ENCODE measurements at places on chromosomes 1 and 21. TPM values are rescaled to one million over a fixed set of nuclear protein-coding genes. Genes with fewer than 3 reads are reported as not detected.

The SMIM34 gene
- not detected for total RNA-seq

The SH2D2A gene
- total RNA-seq: 0.17 TPM

The ATP1A4 gene
- not detected for total RNA-seq

The RYR2 gene
- total RNA-seq: 0.75 TPM

The OR2G6 gene
- total RNA-seq: not detected

The SLC25A34 gene
- total RNA-seq: 7.3 TPM

The HENMT1 gene
- total RNA-seq: 7.3 TPM

The PPM1J gene
- total RNA-seq: not detected

The NBPF26 gene
- 7.2 TPM for total RNA-seq

The ALX3 gene
- total RNA-seq: not detected

The MARK1 gene
- total RNA-seq: 0.37 TPM

The RAB25 gene
- total RNA-seq: 1.0 TPM

The HES3 gene
- not detected for total RNA-seq

DNA sequence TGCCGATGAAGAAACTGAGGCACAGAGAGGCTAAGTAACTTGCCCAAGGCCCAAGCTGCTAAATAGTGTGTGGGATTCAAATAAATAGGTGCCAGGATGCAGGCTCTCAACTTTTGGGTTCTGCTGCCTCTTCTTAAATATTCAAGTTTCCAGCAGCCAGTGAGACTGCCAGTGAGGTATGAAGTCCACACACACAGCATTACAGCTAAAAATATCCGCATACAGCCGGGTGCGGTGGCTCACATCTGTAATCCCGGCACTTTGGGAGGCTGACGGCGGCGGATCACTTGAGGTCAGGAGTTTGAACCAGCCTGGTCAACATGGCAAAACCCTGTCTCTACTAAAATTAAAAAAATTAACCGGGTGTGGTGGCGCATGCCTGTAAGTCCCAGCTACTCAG is 78.4 kb upstream of the DIRAS3 start:
- DNase-seq: no peak

DNA sequence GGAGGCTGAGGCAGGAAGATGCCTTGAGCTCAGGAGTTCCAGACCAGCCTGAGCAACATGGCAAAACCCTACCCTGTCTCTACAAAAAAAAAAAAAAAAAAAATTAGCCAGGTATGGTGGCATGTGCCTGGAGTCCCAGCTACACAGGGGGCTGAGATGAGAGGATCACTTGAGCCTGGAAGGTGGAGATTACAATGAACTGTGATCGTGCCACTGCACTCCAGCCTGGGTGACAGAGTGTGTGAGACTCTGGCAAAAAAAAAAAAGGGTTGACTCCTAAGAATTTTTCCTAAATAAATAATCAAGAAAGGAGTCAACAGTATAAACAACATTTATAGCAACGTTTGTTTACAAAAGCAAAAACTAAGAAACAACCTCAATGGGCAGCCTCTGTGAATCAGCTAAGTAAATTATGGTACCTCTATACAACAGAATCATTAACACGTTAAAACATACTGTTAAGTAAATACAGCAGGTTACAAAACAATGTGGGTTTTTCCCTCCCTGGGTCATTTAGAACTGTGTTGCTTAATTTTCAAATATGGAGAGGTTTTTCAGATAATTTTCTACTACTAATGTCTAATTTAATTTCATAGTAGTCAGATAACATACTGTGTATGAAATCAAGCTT is 56.8 kb downstream of the SLC30A10 start:
- no peak for DNase-seq

GRCh38 chr1:6007318-6008083 is 15.3 kb upstream of the NPHP4 start:
- DNase-seq: no peak

DNA sequence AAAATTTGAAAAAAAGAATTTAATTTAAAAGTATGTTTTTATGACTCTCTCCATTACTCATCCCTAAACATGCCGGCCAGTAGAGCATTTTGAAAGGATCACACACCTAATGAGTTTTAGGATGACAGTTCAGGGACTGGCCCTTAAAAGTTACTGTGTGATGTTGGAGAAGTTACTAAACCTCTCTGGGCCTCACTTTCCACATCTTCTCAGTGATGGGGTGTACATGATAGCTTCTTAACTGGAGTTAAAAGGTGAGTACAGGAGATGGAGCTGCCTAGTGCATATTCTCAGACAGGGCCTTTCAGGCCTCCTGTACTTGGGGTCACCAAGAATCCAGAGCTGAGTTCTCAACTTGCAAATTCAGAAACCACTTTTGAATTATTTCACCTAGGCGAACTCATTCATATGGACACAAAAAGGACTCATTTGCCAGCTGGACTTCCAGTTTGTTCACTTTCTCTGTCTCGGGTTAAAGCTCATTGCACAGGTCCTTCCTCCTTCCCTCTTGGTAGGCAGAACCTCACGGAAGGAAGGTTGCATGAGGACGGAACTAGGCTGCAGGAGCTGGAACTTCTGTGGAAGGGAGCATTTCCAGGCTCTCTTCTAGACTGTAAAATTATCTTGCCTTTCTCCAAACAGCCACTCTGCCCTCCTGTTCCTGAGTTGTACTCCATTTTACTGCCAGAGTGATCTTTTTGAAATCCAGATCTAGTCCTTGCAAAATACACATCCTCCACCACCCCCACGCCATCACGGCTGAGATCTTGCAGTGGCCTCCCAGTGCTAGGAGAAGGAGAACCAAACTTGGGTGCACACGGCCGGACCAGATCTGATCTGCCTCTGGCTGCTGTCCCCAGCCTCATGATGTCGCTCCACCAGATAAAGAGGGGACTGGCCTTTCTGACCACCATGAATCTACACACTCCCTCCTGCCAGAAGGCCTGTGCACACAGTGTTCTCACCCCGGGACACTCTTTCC is 4.3 kb upstream of the SLC30A1 start:
- DNase-seq: no peak

GRCh38 chr1:34113887-34114286 is 51.1 kb downstream of the CSMD2 start:
- no peak for DNase-seq

DNA sequence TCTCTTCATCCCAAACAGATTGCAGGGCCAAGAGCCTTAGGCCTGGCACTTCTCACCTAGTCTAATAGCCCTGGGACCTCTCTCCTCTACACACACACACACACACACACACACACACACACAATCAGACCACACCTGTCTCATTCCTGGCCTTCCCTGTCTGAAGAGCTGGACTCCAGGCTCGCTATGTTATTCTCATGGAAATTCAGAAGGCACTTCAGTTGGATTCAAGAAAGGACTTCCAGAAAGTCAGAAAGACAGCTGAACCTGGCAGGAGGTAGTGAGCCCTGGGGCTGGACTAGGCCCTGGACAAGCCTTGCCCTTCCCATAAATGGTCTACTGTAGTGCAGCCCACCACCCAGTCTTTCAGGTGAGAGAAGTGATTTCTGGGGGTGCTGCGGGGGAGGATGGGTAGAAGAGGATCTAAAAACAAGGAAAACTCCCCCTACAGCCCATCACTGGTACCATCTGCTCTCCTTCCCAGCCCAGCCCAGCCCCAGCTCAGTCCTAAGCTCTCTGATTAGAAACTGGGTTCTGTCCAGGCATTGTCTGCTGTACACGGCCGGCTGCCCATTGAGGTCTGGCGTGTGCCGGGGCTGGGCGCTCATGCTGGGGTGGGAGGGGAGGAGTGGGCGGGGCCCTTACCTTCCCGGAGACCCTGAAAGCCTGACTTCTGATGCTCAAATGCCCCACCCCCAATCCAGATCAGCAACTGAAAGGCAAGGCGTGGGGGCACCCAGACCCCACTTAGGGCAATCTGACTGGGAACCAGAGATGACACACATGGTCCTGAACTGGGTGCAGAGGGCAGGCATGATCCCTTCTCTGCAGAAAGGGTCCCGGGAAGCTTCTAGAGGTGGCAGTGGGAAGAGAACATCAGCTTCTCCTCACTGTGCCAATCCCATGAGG is 2.5 kb downstream of the KIF21B start:
- no peak for DNase-seq

GRCh38 chr1:50779801-50780200 is 180.3 kb downstream of the FAF1 start:
- no peak for DNase-seq

DNA sequence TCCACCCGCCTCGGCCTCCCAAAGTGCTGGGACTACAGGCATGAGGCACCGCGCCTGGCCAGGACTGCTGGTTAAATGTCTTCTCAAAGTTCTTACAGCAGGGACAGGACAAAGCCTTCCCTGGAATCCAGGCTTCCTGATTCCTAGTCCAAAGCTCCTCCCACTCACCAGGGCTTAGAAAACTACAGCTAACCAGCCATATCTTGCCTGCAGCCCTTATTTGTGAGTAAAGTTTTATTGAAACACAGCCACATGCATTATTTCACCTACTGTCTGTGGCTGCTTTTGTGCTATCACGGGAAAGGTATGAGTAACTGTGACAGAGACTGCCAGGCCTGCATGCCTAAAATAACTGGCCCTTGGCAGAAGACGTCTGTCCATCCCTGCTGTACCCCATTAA is 24.4 kb downstream of the TMCO4 start:
- DNase-seq: no peak

- DNase-seq: no peak
Observed at GRCh38 chr1:17409391-17409811, 30.1 kb downstream of the RCC2 start.

- no peak for DNase-seq
Observed at GRCh38 chr1:96559181-96559580, 162.4 kb upstream of the PTBP2 start.

DNA sequence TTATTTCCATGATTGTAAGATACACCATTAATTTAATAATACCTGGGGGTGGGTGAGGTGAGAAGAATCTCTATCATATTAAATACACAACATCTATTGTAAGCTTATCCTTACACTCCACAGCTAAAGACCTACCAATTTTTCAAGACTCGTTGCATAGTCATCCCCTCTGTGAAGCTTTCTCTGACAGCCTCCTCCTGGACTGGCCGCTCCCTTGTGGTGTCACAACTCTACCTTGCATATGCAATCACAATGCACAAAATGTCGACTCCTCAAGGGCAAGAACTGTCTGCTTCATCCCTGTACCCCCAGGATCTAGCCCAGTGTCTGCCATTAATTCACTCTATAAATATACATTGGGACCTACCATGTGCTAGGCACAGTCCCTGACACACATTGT is 2.4 kb upstream of the PTGFRN start:
- DNase-seq: no peak

- DNase-seq: peak; percentile 49
Observed at GRCh38 chr1:67832737-67833601, at the start of gene GNG12. Gene GNG12, minus strand, starts transcription at chr1:67833467. Its CDS starts 125,781 bp downstream, at chr1:67707686.

- DNase-seq: no peak
Observed at GRCh38 chr1:30764396-30764795, 6.8 kb upstream of the LAPTM5 start.

DNA sequence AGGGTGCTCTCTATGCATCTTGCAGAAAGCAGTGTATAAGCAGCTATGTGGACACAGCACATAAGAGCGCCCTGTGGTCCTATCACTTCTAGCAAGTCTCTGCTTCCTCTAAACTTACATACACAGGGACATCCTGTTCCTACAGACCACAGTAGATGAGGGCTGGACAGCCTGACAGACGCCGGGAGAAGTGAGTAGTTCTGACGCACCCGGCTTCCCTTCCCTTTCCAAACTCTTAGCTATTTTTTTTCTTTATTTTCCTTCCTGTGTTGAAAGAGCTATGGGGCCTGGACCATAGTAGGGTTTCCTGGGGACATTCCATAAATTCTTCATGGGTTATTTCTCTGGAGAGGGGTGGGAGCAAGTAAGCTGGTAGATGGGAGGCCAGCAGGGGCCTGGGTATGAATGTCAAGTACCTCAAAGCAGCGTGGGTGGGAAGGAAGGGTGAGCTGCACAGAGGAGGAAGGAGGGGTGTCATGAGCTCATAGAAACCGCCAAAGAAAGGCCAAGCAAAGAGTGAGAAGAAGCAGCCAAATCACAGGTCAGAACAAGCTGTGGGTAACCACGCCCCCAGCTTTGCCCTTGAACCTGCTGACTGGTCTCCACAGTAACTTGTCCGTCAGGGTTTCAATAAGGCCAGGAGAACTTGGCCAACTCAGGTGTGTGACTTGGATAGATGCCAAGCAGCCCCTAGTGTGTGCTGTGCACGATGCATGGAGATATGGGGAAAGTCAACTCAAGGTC is 36.6 kb downstream of the PLXNA2 start:
- peak; percentile 58 for DNase-seq

DNA sequence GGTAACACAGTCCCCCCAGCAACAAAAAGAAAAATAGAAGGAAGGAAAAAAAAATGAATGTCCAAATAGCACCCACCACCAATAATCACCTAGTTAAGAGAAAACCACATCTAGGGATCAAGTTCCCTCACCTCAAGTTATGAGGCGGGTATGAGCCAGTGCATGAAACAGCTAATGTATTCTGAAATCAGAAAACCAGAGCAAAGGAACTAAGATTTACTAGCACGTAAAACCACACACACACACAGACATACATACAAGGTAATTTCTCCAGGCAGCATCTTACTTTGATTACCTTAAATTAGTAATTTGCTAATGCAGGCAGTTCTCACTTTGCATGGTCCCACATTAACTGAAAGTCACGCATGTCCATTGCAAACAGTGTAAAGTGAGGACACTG is 109.8 kb downstream of the HLCS start:
- no peak for DNase-seq
